Stimulated activated CD8-positive, alpha-beta memory T cell treated with anti-CD3 and anti-CD28 coated beads, Interleukin-4, amount 100 ng/mL, for 1 hour (primary cell): ENCODE measurements at places on chromosomes 7 and 10.

DNA sequence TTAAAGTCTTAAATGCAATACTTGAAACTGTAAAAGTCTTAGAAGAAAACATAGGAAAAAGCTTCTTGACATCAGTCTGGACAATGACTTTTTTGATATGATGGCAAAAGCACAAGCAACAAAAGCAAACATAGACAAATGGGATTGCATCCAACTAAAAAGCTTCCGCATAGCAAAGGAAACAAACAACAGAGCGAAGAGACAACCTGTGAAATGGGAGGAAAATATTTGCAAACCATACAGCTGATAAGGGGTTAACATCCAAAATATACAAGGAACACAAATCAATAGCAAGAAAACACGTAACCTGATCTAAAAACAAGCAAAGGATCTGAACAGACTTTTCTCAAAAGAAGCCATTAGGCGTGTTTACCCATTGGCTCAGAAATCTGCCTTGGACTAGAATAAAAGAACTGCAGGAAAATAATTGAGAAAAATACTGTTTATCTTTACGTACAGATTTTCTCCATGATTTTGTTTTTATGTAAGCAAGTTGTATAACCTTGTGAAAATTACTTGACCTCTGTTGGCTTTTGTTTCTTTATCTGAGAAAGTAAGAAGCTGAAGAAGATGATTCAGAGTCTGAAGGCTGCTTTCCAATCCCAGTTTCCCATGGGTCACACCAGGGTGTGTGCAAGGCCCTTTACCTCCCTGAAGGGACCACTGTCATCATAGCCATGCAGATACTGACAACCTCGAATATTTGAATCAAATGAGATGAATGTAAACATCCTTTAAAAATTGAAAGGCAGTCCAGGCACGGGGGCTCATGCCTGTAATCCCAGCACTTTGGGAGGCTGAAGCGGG is 99.1 kb upstream of the LANCL2 start:
- DNase-seq, result no peak

GRCh38 chr10:89310056-89310893 is 8.4 kb downstream of the IFIT2 start:
- no peak for DNase-seq

GRCh38 chr10:93701866-93702209 is 554 bp downstream of the FRA10AC1 start:
- DNase-seq, result no peak

DNA sequence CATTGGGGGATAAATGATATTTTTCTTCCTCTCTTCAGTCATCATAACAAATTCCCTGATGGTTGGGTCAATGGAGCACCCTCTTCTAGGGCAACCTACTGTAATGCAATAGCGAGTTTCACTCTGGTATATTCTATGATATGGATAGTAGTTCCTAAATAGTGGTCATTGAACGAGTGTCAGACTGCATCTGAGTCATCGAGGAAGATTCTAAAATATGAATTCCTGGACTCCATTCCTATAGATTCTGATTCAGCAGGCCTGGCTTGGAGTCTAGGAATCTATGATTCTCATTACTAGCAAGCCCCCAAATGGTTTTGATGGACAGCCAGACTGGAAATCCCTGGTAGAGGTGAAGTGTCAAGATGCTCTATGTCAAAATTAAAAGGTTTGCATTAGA is 254.5 kb downstream of the BUB3 start:
- DNase-seq, result no peak

DNA sequence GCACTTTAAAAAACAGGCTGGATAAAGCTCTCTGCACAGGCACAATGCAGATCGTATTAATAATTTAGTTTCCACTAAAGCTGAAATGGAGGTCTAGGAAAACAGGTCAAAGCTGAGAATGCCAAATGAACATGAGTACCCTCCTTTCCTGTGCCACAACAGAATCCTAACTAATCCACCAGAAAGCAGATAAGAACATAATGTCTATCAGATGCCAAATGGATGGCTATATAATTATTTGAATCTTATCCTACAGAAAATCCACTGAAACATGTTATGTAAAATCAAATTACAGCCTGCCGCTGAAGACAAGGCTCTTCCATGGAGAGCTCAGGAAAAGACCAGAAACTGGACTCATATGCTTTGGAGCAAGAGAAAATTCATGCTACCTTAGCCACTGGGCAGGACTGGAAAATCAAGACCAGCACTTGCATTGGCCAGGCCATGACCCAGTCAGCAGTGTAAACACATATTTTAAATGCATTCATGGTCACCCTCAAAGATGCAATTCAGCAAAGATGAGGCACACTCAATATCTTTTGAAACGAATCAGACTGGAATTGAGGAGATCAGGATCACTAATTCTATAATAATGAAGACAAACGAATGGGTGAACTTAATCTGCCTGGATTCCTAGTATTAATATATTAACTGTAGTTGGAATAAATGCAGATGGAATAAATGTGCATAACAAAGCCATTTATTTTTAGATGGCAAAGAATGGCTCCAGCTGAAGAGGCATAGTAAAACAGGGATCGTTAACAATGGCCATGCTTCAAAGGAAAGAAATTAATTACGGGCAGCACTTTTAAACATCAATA is 13.2 kb downstream of the ANK3 start:
- no peak for DNase-seq

- no peak for DNase-seq
Observed at GRCh38 chr7:2175091-2175490, 57.7 kb downstream of the MAD1L1 start.

GRCh38 chr7:100257017-100257416 is 37.3 kb downstream of the PVRIG start:
- no peak for DNase-seq

DNA sequence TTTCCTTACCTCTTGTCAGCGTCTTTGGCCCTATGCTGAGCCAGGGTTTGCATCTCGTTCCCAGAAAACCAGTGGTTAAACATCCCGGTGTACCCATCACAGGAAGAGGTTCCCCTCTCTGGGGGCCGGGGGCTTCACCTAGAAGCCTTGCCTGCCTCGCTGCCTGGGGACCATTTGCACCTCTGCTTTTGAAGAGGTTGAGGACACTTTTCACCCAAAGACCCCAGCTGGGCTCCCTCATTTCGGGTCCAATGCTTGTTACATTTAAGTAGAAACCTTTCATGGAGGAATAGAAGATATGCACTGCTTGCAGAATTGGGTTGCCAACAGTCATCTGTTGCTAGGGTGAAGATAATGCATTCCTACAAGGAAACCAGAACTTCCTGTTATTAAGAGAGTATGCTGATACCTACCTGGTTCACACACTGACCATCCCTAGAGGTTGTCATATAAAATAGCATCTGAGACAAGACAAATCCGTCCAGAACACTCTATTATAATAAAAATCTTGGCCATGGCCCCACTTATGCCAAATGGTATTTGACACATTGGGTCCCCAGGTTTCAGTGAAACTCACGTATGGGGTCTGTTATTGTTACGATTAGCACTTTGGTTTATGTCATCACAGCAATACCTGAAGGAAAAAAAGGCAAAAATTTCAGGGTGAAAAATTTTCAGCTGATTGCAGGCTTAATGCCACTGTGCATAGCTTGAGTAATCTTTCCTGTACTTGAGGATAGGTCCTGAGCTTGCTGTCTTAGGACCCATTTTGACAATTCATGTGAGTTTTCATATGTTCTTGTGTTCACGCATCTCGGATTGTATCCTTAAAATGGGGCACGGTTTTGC is 917 bp downstream of the ZNF365 start:
- no peak for DNase-seq
